Stimulated activated naive CD4-positive, alpha-beta T cell treated with Interleukin-2 at 50 U/mL for 16 hours (primary cell): ENCODE measurements at places on chromosomes 16 and 17.

GRCh38 chr16:4365014-4365406, 6.6 kb upstream of the VASN start:
- no peak for DNase-seq

DNA sequence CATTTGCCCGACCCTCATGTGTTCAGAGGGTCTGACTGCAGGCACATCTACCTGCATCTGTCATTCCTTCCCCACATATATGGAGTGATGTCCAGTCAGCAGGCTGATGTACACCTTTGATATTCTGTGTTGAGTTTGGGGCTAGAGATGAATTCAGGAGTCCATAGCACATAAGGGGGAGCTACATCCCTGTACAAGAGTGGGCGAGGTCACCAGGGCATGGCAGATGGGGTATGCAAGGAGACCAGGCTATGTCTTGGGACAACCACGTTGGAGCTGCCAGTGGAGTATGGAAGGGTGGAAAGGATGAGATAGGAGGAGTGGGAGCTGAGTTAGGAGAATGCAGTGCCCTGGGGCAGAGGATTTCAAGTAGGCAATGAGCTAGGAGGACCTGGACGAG, 15.0 kb downstream of the SMPD3 start:
- DNase-seq, result no peak

GRCh38 chr17:66791347-66791746, 43.6 kb upstream of the CACNG5 start:
- DNase-seq, result no peak

GRCh38 chr17:28385037-28385400, 13.5 kb downstream of the SARM1 start:
- no peak for DNase-seq

GRCh38 chr16:17377360-17378324, 93.1 kb downstream of the XYLT1 start:
- no peak for DNase-seq

- DNase-seq, result no peak
Observed at GRCh38 chr17:81838753-81839255, 4.0 kb upstream of the PPP1R27 start.

GRCh38 chr17:17402558-17402957, 74.2 kb upstream of the MED9 start:
- no peak for DNase-seq

- no peak for DNase-seq
Observed at GRCh38 chr17:27333410-27333980, 39.6 kb downstream of the WSB1 start.

- DNase-seq, result no peak
Observed at GRCh38 chr16:85750827-85751697, at the start of gene C16orf74. C16orf74 (minus strand) TSS chr16:85751096; CDS start chr16:85735217, 15,879 bp downstream.

DNA sequence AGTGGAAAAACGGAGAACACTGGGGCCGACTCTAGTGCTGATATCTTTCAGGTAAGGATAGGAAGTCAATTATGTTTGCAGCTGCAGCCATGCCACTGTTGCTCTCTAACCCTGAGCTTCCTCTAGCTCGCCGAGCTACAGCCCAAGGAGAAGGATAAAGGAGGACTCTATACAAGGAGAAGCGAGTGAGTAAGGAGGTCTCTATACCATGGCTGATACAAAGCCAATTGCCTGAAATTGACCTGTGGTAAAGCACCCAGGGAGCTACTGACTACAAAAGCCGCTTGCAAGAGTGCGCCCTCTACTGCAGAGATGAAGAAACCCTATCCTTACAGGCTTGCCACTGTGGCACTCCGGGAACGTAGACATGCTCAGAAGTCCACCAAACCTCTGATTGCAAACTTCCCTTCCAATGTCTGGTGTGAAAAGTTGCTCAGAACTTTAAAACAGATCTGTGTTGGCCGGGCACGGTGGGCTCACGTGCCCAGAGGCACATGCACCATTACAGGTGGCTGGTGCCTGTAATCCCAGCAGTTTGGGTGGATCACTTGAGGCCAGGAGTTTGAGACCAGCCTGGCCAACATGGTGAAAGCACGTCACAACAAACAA, 10.8 kb upstream of the SLC46A1 start:
- peak; percentile 19 for DNase-seq

DNA sequence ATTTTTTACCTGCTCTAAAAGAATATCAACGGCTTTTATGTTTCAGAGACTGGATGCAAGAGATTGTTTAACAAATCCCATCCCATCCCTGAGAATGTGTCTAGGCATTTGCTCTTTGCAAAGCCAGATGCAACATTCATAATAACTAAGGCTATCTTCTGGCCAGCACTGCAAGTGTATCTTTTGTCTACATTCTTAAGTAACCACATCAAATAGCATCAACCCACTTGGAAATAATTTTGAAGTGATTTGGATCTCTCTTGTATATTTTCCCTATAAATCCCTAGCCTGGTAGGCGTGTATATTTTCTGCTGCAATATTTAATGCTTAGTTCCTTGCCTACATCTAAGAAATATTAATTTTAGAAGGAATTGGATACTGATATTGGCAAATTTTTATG, 64.3 kb downstream of the PIGL start:
- DNase-seq, result no peak

GRCh38 chr16:79658301-79659033, 57.9 kb upstream of the MAF start:
- DNase-seq, result no peak

DNA sequence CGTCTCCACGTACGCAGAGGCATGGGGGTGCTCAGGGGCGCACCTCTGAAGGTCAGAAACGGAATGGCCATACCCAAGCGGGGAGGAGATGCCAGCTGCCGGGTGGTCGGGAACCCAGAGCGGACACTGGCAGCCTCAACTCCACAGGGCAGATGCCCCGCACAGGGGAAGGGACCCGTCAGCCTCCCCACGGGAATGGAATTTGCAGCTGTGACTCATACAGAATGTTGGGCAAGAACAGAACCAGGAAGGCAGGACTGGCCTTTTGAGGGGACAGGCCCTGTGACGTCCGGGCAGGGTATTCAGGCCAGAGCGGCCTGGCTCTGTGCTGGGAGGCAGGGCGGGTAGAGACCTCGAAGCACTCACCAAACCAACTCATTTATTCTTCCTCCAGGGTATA, 7.5 kb downstream of the TK1 start:
- DNase-seq, result no peak

DNA sequence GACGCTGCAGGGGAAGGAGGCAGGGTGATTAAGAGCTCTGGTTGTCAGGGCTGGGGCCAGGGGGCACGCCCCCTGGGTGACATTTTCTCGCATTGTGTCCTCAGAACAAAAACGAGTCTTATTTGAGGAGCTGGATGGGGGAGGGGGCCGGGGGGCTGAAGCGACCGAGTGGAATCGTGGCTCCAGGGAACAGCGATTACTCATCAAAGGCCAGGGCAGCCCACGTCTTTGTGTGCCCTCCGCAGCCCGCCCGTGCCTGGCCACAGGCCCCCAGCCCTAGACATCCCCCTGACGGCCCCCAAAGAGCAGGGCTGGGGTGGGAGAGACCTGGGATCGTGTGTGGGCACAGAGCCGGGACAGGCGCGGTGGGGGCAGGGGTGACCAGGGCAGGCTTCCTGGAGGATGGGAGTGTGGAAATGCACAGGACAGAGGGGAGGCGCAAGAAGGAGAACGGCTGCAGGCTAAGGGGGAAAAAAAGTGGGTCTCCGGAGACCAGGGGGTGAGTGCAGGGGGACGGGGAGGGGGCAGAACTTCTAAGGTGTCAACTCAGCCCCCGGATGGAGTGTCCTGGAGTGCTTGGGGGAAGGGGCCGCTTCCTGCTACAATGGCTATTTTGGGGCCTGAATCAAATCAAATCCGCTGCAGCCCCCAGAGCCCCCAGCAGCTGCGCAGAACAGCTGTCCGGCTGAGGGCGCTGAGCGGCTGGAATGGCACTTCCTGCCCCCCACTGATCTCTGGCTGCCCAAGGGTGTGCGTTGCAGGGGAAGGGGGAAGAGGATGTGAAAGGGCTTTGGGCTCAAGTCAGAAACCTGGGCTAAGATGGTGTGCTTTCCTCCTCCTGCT, 24.0 kb upstream of the PHB1 start:
- no peak for DNase-seq

GRCh38 chr17:6843241-6843880, 11.8 kb upstream of the TEKT1 start:
- no peak for DNase-seq

DNA sequence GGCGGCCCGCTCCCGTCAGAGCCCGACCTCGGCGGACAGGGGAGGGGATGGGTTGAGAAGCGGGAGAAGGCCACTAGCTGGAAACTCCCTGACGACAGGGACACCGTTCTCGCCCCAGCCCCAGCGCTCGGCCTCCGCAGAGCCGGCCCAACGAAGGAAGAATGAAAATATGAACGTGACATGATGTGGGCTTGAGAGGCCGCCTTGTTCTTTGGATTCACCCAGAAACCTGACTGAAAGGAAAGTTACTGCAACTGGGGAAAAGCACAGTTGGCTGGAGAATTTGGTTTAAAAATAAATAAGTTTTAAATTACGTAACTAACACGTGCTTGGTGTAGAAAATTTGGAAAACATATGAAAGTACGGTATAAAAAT, 21.1 kb downstream of the NPTX1 start:
- DNase-seq, result no peak

DNA sequence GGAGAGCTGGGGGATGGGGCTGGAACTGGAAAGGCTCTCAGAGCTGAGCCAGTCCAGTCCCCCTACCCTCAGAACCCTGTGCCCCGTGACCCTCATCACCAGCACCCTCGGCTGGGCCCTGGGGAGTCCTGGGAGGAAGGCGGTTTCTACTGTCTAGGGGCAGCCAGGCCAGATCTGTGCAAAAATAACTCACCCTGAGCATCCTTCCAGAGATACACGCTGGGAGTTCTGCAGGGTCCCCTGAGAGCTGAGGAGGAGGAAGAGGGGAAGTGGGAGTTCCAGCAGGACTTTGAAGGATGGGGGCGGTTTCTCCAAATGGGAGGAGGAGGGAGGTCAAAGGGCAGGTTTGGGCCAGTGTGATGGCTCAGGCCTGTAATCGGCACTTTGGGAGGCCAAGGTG, 5.0 kb upstream of the SLC4A1 start:
- no peak for DNase-seq

DNA sequence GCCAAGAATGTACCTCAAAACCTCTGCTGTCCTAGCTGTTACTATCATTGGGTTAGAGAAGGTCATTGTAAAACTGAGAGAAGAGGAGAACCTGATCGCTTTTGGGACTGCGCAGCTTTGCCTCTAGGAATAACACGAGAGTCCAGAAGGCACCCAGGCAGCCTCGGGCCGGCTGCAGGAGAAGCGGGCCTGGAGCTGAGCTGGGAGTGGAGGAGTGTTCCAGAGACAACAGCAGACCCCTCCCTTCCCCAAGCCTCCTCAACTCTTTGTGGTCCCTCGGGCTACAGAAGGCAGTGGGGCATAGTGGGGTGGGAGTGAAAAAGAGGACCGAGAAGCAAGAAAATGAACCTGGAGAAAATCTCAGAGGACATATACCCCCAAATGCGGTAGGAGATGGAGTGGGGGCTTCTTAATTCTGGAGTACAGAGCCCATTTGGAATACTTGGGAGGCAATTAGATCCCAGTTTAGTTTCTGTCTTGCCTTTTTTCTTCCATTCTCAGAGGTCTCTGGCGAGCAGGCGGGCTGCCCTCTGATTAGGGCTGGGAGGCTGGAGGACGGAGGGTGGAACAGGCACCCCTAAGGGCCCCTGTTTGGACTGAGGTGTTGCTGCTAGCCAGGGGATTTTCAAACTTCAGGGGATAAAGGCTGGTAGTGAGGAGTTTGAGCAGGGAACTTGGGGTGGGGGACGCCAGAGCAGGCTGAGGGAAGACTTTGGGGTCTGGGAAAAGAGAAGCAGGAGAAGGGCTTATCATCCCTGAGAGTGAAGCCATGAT, 13.3 kb upstream of the HOXB2 start:
- DNase-seq, result no peak

- no peak for DNase-seq
Observed at GRCh38 chr17:79041041-79041570, 17.1 kb downstream of the C1QTNF1 start.

DNA sequence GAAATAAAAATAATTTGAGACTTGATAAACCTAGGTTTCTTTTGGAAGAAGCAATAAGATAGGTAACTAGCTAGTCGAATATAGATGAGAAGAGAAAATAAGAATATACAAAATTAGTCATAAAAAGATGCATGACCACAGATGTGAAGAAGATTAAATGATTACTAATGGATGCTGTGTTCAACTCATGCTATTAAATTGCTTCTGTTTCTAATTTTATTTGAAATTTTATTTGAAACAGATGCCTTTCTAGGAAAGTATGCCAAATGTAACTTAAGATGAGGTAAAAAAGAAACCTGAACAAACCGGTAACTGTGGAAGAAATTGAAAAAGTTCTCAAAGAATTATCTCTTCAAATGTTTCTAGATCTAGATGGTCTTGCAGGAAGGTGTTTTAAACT, 91.6 kb downstream of the OR1D5 start:
- no peak for DNase-seq

GRCh38 chr16:9123871-9124270, 32.4 kb downstream of the HAPSTR1 start:
- DNase-seq, result no peak

GRCh38 chr17:53527473-53527872, 295.3 kb upstream of the KIF2B start:
- no peak for DNase-seq

DNA sequence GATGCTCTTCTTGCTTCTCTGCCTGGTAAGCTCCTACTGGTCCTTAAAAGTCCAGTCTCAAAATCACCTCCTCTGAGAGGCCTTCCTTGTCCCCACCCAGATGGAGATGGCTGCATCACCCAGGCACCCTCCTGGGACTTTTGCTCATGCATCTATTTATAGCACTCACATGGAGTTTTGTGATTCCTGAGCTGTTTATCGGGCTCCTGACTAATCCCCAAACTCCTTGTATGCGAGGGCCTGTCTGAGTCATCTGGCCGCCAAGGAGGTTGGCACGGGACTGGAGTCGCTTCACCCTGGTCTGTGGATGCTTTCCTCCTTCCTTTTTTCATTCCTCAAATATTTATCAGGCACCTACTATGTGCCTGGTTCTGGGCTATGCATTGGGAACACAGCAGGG, 2.3 kb upstream of the MAP2K3 start:
- DNase-seq, result no peak

- peak; percentile 17 for DNase-seq
Observed at GRCh38 chr17:57861000-57861789, 11.4 kb upstream of the MRPS23 start.

DNA sequence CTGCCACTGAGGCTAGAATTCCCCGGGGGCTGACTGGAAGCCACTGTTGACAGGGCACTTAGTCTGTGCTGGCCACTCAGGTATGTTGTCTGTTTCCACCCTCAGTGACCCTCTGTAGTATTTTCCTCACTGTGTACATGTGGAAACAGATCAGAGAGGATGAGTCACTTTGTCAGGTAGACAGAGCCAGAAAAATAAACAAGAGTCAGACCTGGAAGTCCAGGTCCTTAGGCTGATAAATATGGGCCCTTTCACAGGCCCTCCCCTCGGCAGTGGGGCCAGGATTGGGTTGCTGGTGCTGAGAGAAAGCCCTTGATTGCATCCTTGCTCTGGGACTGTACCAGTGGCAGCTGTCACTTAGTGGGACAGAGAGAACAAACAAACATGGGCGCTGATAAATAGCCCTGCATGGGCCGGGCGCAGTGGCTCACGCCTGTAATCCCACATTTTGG, 21.3 kb downstream of the PGS1 start:
- no peak for DNase-seq

DNA sequence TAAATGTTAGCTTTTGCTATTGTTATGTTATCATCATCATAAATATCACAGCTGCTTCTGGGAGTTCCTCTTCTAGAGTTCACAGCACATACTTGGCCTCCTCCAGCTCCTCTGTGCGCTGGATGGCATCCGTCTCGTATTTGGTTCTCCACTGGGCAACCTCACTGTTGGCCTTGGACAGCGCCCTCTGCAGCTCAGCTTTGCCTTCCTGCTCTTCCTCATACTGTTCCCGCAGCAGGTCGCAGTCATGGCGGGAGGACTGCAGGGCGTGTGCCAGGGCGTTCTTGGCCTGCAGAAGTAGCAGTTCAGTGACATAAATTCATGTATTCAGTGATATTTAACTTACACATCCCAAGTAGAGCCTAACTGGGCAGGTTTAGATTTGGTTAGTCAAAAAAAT, 23.4 kb downstream of the MYH8 start:
- DNase-seq, result no peak
